ENCODE measurements at places on chromosomes 4 and X.
A peak's percentile ranks its signal among the peaks of the same experiment; 100 is the strongest.

DNA sequence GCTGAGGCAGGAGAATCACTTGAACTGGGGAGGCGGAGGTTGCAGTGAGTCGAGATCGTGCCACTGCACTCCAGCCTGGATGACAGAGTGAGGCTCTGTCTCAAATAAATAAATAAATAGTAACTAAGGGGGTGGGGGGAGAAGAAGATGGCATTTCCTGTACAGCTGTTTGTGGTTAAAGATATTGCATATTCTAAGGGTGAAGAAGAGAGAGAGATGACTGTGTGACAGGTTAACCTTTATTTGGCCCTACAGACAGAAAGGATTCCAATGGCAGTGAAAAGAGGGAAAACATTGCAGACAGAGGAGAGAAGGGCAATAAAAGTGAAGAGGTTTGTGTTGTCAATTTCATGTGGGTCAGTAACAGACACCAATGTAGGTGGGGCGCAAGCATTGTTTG lies 9.4 kb downstream of the TASL start:
- no peak for DNase-seq

DNA sequence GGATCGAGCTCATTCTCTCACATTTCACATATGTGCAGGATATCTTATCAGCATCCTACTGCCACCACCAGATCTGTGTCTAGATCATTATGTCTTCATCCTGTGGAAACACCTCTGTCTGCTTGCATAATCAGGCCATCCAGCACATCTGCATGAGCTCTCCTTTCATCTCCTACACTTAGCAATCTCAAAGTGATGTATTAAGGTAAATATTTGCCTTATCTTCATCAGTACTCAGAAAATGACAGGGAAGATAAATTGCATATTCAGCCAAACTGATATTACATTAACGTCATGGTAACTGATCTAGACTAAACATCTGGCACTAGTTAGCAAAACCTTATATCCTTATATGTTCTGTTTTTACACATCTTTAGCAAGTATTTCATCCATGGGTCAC lies 207.3 kb upstream of the PABPC4L start:
- DNase-seq, result no peak

DNA sequence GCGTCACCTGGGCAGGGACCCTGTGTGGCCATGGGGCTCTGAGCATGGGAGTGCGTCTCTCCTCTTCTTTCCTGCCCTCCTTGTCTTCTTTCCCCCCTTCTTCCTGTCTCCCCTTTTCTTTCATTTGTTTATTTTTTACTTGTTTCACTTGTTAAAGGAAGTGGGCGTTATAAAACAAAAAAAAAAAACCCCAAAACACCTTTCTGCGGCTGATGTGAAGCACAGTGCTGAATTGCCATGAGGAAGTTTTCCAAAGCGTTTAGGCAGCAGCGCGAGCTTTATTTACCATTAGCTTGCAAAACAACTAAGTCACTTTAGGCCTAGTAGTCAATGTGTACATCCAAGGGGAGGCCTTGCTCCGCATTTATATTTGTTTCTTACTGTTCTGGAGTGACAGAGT lies 57.0 kb downstream of the NOP14 start:
- DNase-seq, result no peak

DNA sequence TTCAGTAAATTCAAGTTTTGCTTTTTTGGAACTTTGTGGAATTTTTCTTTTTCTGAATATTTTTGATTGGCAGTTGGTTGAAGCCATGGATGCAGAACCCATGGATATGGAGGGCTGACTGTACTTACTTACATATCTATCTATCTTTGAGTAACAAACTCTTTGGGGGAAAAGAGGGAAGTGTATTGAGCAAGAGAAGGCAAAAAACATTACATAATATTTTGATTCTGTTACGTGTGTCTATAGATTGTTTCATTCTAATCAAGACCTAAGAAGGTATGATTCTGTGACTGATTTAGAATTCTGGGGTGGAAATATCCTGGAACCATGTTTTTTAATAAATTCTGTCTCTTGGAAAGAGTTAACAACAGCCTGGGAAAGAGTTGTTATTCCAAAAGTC lies 31.5 kb downstream of the GRSF1 start:
- no peak for DNase-seq

DNA sequence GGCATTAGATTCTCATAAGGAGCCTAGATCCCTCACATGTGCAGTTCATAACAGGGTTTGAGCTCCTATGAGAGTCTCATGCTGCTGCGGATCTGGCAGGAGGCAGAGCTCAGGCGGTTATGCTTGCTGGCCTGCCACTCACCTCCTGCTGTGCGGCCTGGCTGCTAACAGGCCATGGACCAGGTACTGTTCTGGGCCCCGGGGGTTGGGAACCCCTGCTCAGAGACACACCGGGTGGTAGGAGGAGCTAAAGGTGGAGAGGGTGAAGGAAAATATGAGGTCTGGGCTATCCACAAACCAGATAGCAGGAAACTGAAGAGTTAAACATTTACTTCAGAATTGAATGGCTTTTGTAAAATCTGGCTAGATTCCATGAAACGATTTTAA lies 5.9 kb upstream of the F11 start:
- no peak for DNase-seq

GRCh38 chr4:34261799-34262314 lies 1982.5 kb downstream of the ARAP2 start:
- DNase-seq, result no peak

DNA sequence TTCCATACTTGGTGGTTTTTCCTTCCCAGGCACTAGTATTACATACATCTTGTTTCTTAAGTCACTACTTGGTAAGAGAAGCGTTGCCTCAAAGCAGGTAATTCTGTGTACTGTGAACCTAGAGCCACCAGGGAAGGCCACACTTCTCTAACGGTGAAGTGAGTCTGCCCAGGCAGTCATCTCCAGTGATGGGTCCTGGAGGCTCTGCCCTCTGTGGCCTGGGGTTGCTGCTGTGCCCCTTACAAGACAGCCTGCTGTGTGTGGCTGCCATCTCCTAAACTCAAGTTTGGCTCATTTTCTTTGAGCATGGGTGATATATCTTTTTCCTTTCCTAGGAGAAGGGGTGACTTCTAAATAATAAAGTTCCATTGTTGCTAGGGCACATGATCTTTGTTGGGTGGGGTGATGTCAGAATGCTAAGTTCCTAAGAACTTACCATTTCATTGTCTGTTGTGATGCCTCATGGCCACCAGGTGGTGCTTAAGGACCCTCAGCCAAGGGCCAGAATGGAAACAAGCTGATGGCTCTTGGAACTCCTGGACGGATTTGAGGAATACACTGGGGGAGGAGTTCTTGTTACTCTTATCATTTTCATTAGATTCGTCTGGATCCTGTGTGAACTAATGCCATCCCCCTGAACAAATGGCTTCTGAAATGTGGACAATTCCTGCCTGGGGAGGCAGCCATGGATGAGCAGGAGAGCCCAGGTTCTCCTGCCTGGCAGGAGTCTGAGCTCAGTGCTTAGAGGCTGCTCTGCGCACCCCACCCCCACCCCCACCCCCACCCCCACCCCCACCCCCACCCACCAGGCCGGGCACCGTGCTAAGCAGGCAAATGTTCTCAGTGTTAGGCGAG lies 41.1 kb upstream of the WDR1 start:
- DNase-seq, result peak; percentile 33

GRCh38 chr4:62619971-62620370 lies 1419.8 kb downstream of the ADGRL3 start:
- DNase-seq, result no peak

GRCh38 chr4:52911684-52912294 lies 49.7 kb downstream of the RASL11B start:
- peak; percentile 59 for DNase-seq

GRCh38 chr4:81466841-81467671 lies 4.7 kb downstream of the RASGEF1B start:
- no peak for DNase-seq

- DNase-seq, result no peak
Measured at GRCh38 chrX:136574548-136574947, 42.5 kb downstream of the VGLL1 start.

GRCh38 chr4:81557306-81557705 lies 85.6 kb upstream of the RASGEF1B start:
- DNase-seq, result no peak

Measured in left ventricle myocardium inferior (tissue), 1 donor.